OCI-LY7 (cell line): ENCODE measurements at places on chromosomes 12 and 14. TPM values are rescaled to one million over a fixed set of nuclear protein-coding genes. Genes with fewer than 3 reads are reported as not detected.

Gene NPAS3
- not detected in 2 replicates for total RNA-seq

Gene TAS2R9
- total RNA-seq: not detected in 2 replicates

DNA sequence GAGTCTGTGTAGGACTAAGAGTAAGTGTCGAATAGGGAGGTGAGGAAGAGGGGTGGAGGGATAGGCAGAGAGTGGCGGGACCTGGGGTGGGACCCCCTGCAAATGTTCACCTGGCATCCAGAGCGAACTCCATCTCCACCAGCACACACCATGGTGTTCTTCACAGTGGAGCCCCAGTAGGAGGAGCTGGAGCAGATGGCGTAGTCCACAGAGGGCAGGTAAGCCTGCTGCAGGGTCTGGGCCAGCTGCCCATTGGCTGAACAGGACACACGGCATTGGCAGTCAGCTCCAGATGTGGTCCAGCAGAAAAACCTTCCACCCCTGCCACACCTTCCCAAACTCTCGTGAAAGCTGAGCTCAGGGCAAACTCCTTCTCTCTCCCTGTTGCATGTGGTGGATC, 6.7 kb downstream of the CELA1 start:
- no peak for DNase-seq

DNA sequence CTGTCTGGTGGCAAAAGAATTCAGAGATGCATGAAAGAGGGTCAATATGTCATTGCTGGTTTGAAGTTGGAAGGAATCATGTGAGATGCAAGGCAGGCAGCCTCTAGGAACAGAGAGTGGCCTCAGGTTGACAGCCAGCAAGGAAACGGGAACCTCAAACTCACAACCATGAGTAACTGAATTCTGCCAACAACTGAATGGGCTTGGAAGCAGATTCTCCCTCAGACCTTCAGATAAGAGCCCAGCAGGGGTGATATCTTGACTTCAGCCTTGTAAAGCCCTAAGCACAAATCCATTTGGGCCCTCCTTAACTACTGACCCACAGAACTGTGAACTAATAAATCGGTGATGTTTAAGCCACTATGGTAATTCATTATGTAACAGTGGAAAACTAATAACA, 35.8 kb downstream of the USP15 start:
- no peak for DNase-seq

DNA sequence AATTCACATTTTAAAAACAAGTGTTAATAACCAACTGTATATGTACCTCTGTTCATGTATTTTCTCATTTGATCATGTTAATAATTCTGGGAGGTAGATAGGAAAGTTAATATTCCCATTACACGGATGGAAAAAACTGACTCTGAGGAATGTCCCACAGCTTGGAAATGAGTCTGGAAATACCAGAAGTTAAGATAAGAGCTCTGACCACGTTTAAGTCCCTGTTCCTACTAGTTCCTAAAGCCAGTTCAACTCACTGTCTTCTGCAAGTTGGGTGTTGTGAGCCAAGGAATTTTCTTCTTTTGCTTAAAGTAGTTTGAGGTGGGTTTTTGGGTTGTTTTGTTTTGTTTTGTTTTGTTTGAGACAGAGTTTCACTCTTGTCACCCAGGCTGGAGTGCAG, 104.5 kb downstream of the TMEM30B start:
- DNase-seq: no peak

Gene NDUFB1
- total RNA-seq: 122 and 129 TPM in 2 replicates

DNA sequence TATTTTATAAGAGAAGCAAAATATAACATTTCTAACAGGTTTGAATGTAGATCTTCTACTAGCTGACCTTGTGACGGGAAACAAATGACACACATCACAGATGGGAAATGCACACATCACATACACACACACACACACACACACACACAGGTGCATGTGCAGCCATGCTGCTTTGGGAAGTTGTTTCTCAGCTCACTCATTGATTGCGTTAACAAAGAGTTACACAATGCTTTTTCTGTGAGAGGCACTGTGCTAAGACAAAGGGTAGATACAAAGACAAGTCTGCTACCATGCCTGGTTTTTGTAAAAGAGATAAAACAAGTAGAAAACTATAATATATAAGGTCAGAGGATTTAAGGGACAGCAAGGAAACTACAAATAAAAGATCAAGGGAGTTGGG, 1.3 kb upstream of the NR1H4 start:
- DNase-seq: no peak

Gene PRMT5
- 124 and 135 TPM in 2 replicates for total RNA-seq

GRCh38 chr14:40164083-40164482, 731.9 kb upstream of the FBXO33 start:
- no peak for DNase-seq
